Naive thymus-derived CD4-positive, alpha-beta T cell (primary cell): ENCODE measurements at places on chromosomes 2 and 18.

- DNase-seq: no peak
These were observed 162.7 kb downstream of the ARL4C start for GRCh38 chr2:234334151-234334550.

GRCh38 chr2:18777250-18777812 is 188.0 kb upstream of the NT5C1B start:
- DNase-seq: no peak

- DNase-seq: no peak
These were observed 13.0 kb downstream of the ATIC start for GRCh38 chr2:215324811-215325210.

GRCh38 chr2:37000988-37001556 is 34.7 kb upstream of the STRN start:
- no peak for DNase-seq

GRCh38 chr2:113133704-113134598 is 6.6 kb downstream of the IL1RN start:
- DNase-seq: no peak

DNA sequence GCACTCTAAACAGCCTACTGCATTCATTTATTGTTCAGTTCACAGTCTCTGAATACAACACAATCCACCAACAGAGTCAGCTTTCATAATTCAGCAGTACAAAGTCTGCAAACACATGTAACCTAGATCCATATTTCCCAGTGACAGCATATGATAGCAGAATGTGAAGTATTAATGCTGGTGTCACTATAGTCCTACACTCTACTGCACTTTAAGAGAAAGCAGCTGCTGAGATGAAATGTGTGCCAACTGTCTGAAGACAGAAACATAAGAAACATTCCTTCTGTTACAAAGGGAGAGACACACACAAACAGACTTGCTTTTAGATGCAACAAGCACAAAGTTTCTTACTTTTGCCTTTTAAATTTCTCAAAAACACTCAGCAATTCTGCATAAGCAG is 441.8 kb downstream of the ZEB2 start:
- no peak for DNase-seq

DNA sequence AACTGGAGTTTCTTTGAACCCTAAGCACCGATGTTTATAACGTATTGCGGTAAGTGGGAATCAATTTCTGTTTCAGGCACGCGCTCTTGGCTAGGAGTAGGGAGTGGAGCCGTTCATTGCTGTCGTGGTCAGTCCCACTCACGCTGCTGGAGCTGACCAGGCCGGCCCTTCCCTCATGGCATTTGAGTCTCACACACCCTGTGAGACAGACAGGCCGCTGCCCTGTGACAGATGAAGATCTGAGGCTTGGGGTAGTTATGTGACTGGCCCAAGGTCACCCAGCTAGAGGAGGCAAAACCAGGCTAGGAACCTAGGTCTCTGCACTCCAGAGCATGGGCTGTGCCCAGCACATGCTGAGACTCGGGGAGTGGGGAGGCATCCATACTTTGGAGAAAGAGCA is 2.9 kb upstream of the CIDEA start:
- no peak for DNase-seq

DNA sequence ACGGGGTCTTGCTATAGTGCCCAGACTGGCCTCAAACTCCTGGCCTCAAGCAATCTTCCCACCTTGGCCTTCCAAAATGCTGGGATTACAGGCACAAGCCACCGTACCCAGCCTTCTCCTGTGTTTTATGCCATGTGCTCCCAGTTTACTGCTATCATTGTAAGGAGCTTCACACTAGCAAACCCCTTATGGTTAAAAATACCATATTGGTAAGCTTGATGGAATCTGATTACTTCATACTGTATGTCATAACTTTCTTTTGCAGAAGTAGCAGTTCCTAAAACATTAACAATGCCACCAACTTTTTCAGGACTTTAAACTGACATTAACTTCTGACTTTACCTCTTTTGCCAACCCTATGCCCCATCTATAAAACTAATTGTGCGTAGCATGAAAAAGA is 36.2 kb downstream of the HAT1 start:
- DNase-seq: no peak

DNA sequence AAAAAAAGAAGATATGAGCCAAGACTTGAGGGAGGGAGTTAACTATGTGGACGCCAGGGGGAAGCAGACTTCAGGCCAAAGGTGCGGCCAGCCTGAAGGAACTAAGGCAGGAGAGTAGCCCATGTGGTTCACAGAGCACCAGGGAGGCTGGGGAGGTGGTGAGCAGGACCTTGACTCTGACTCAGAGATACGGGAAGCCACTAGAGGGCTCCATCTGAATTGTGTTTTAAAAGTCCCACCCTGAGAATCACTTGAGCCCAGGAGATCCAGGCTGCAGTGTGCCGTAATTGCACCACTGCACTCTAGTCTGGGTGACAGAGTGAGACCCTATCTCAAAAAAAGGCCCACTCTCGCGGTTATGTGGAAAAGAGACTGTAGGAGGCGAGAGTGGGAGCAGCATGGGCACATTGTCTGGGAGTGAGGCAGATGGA is 12.3 kb downstream of the CEP192 start:
- peak; percentile 10 for DNase-seq

DNA sequence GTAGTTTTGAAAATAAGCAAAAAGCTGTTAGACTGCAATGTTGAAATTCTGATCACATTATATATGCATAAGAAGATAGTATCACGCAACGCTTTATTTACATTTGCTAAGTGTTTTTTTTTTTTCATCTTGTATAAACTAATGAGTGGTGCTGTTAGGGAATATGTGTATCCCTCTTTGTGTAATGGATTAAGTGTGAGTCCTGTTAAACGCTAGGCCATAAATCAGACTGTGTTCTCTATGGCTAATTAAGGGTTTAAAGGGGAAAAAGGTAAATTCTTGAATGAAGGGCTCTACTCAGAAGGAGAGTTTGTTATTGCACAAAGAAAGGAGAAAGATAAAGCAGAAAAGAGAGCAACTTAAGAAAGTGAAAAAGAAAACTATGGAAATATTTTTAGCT is 4.8 kb upstream of the ASXL3 start:
- DNase-seq: no peak

- DNase-seq: peak; percentile 24
These were observed 940 bp downstream of the XRCC5 start for GRCh38 chr2:216109962-216110614.

DNA sequence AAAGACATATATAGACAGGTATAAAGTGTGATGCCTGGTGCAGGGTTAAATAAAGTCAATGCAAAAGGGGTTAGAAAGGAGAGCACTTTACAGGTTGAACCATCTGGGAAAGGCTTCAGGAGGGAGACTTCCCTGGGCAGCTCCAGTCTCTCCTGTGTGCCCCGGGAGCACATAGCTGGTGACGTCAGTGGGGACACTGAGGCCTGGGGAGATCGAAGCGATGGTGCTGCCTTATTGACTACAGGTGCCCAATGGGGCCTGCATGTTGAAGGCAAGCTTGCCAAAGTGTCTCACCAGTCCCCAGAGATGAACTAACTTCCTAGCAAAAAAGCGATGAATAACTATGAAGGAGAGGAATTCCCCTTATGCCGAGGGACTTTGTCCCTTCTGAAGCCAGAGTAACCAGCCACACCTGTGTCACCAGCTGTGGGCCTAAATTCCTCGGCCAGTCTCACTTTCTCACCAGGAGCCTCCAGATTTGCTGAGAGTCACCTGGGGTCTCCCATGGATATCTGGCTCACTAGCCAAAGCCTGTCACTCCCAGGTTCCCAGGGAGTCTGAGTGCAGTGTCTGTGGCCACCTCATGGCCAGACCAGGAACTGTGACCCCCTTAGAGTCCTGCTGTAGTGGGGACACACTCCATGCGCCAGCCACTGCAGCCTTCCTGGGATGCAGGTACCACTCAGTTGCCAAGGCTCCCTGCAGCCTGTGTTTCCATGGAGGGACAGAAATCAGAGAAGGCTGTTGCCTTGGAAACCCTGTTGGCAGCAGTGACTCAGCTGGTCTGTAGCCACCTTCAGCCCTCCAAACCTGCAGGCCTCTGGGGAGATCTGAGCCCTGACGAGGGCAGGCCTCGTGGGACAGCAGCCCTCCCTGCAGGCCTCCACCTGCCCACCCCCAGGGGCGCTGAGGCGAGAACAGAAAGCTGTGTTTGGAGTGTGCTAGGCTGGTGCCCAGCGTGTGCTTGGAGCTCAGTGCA is 128.7 kb downstream of the CTIF start:
- DNase-seq: no peak

- no peak for DNase-seq
These were observed 138.1 kb downstream of the SUCLG1 start for GRCh38 chr2:84320940-84321339.

DNA sequence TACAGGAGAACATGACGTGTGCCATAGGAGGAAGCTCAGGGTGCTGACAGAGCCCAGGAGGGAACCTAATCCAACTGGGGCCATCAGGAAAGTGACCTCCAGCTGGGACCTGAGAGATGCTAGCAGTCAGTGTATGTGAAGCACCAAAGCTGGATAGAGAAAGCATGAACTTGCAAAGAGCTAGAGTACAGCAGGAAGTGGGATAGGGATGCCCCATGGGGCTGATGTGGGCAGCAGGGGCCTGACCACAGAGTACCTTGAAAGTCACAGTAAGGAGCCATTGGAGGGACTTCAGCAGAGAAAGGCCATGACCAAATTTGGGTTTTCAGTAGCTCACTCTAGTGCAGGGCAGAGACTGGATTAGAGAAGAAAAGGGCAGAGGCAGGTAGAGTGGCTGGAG is 91.6 kb upstream of the TTC39C start:
- DNase-seq: no peak
